ENCODE measurements at places on chromosomes 6 and 20. TPM values are rescaled to one million over a fixed set of nuclear protein-coding genes. Genes with fewer than 3 reads are reported as not detected.
A peak's percentile ranks its signal among the peaks of the same experiment; 100 is the strongest.

- DNase-seq: no peak
- H3K4me3 ChIP-seq: no peak overlapping the region
- no peak overlapping the region for H3K27ac ChIP-seq
These were observed 17.9 kb upstream of the ABRACL start for GRCh38 chr6:139010674-139011073.

DNA sequence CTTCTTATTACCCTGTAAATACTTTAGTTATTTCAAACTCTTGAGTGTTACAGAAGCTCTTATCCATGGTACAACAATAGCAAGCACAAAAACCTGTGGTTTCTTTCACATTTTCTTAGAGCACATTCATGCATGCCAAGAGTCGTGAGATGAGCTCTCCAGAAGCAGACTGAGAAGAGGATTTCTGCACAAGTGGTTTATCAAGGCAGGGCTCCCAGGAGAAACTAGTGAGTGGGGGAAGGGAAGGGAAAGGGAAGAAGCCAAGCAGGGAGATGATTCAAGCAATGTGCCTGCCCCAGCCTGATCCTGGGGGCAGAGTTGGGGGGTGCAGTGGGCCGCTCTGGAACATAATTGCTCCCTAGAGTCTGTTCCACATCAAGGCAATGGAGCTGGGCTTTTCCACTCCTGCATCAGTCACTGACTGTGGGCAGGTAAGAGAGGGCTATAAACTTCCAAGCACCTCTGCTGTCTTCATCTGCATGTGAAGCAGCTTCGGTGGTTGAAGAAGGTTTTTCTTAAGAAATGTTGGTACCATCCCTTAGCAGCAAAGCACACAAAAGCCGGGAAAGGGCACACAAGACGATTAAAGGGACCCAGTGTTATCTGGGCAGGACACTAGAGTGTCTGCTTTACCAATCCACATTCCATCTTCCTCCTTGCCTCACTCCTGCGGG is 152.1 kb downstream of the PLCB4 start:
- no peaks in the 10 kb centered on the region for H3K27me3 ChIP-seq
- no peak overlapping the region for H3K27ac ChIP-seq
- H3K4me1 ChIP-seq: peaks cover 11% of the 10 kb centered on the region
- no peak overlapping the region for H3K4me3 ChIP-seq
- no peaks in the 10 kb centered on the region for H3K36me3 ChIP-seq

GRCh38 chr6:13156381-13156780 is 172.0 kb downstream of the TBC1D7 start:
- H3K36me3 ChIP-seq: no peaks in the 10 kb centered on the region
- no peaks in the 10 kb centered on the region for H3K4me1 ChIP-seq
- no peak overlapping the region for H3K27ac ChIP-seq

- peak; percentile 0 for DNase-seq
- H3K4me1 ChIP-seq: no peaks in the 10 kb centered on the region
- no peak overlapping the region for H3K4me3 ChIP-seq
- H3K27me3 ChIP-seq: no peaks in the 10 kb centered on the region
These were observed 166.8 kb upstream of the GRIK2 start for GRCh38 chr6:101226677-101227135.

DNA sequence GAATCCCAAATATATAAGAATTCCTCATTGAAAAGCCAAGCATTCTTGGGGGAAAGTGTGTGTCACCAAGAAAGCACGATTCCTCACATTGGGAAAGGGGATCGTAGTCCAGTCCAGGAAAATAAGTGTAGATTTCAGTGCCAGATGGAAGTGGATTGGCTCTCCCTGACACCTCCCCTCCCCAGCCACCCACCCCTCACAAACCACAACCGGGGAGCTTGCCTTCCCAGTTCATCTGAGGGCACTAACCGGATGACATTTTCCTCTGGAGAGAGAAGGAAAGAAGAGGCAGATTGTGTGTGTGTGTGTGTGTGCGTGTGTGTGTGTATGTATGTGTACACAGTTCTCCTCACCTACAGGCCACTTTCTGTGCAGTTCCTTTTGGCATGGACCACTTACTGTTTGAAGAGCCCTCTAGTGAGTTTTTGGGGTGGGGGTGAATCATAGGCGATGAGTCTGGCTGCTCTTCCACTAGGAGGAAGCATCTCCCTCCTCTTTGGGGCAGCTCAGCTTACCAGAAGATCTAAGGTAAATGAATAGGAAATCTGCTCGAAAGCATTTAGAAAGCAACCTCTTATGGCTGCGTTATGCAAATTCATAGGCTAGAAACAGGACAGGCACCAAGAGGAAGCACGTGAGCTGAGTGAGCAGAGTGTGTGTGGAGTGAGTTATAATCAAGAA is 20.8 kb downstream of the DAAM2 start:
- peaks cover 24% of the 10 kb centered on the region for H3K4me1 ChIP-seq
- no peak overlapping the region for H3K4me3 ChIP-seq
- no peaks in the 10 kb centered on the region for H3K36me3 ChIP-seq
- DNase-seq: peak; percentile 93

- no peak overlapping the region for H3K4me3 ChIP-seq
- no peak overlapping the region for H3K27ac ChIP-seq
- H3K36me3 ChIP-seq: no peaks in the 10 kb centered on the region
- DNase-seq: no peak
These were observed 866.1 kb upstream of the ADGRB3 start for GRCh38 chr6:67768972-67769371.

DNA sequence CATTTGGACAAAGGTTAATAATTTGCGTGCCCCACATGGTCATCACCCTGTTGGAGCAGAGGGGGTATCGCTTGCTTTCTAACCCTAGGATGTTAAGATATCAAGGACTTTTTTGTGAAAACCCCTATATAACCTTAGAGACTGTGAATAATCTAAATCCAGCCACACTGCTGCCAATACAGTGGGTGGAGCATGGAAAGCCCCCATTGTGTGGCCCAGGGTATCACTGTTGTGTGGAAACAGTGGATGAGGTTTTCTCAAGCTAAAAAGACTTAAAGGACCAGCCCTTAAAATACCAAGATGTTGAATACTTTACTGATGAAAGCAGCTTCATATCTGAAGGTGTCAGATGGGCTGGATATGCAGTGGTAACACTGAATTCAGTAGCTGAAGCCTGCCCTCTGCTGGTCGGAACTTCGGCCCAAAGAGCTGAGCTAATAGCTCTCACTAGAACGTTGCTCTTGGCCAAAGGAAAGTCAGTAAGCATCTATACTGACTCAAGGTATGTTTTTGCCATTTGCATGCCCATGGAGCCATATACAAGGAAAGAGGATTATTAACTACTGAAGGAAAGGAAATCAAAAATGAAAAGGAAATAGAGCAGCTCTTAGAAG is 695.2 kb downstream of the PHF3 start:
- no peak overlapping the region for H3K27ac ChIP-seq
- H3K36me3 ChIP-seq: no peaks in the 10 kb centered on the region
- no peaks in the 10 kb centered on the region for H3K27me3 ChIP-seq
- peak; percentile 1 for DNase-seq
- no peaks in the 10 kb centered on the region for H3K4me1 ChIP-seq

- no peak overlapping the region for H3K4me3 ChIP-seq
- no peaks in the 10 kb centered on the region for H3K36me3 ChIP-seq
- no peak overlapping the region for H3K27ac ChIP-seq
- DNase-seq: no peak
- no peaks in the 10 kb centered on the region for H3K4me1 ChIP-seq
These were observed 13.1 kb upstream of the CDK19 start for GRCh38 chr6:110828396-110828795.

- H3K4me3 ChIP-seq: no peak overlapping the region
- H3K27me3 ChIP-seq: no peaks in the 10 kb centered on the region
- no peaks in the 10 kb centered on the region for H3K4me1 ChIP-seq
- no peak for DNase-seq
- H3K27ac ChIP-seq: no peak overlapping the region
These were observed 193.6 kb downstream of the NKAIN2 start for GRCh38 chr6:123997223-123997622.

GRCh38 chr6:1164600-1164999 is 147.3 kb upstream of the FOXQ1 start:
- no peaks in the 10 kb centered on the region for H3K4me1 ChIP-seq
- H3K27ac ChIP-seq: no peak overlapping the region
- DNase-seq: no peak
- H3K36me3 ChIP-seq: no peaks in the 10 kb centered on the region
- H3K27me3 ChIP-seq: no peaks in the 10 kb centered on the region

DNA sequence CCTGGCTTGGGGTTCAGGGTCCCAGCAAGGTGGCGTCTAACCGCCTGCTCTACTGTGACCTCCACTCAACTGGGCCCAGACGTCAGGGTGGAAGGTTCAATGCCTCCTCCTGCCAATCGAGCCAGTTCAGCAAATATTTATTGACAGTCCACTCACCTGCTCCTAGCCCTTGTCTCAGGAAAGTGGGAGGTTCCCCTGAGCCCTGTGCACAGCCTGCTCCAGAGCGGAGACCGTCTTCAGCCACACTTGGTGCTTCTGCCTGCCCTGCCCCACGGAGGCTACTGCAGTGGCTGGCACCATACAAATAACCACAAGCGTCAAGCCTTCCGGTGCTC is 6.1 kb downstream of the CCDC167 start:
- no peak overlapping the region for H3K27ac ChIP-seq
- H3K4me3 ChIP-seq: no peak overlapping the region
- H3K36me3 ChIP-seq: no peaks in the 10 kb centered on the region
- H3K4me1 ChIP-seq: peaks cover 13% of the 10 kb centered on the region
- no peaks in the 10 kb centered on the region for H3K27me3 ChIP-seq

DNA sequence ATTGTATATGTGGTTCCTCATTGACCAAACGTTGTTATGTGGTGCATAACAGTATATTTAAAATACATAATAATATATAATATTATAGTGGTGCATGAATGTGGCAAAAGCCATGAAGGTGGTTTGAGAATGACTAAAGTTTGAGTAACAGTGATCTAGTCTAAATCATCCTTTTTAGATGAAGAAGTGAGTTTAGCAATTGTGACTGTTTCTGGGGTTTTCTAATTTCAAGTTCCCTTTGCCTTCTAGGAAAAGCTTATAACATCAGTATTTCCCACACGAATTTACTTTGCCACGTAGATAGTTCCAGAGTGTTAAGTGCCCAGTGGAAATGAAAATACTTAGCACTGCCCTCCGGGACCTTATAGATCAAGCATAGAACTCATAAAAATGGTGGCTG is 40.9 kb downstream of the ARFGEF2 start:
- no peaks in the 10 kb centered on the region for H3K27me3 ChIP-seq
- H3K4me1 ChIP-seq: no peaks in the 10 kb centered on the region
- DNase-seq: no peak
- H3K4me3 ChIP-seq: no peak overlapping the region
- no peak overlapping the region for H3K27ac ChIP-seq
- H3K36me3 ChIP-seq: peaks cover 13% of the 10 kb centered on the region

DNA sequence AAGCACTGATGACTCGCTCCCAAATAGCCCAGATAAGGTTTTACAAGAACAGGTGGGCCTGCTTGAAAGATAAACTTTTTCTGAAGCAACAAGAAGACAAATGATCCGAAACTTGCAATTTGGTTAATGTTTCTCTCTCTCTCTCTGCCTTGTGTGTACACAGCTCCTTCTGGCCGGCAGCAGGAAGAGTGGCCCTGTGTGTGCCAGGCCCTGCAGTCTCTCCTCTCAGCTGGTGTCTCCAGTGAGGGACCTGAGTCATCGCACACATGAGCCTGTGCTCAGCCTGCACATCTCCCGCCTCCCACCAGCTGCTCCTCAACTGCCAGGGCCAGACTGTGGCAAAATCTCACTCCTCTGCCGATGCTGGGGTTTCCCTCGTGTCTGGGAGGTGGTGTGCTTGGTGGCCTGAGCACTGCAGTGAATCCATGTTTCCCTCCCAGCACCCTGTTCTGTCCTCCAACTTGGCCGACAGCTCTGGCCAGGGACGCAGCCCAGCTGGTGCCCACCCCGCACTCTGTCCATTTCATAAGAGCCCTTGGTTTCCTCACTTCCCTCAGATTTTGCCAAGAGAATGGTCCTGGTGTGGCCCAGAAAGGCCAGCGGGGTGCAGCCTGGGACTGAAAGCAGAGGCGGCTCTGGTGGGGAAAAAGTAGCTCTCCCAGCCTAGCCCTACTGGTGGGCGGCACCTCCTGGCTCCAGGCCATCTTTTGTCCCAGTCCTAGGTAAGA is 49.4 kb downstream of the ERMARD start:
- no peak overlapping the region for H3K27ac ChIP-seq
- H3K27me3 ChIP-seq: peaks cover 17% of the 10 kb centered on the region
- H3K4me3 ChIP-seq: no peak overlapping the region
- DNase-seq: peak; percentile 61
- H3K36me3 ChIP-seq: no peaks in the 10 kb centered on the region

The SRSF12 gene
- total RNA-seq: 7.0 TPM

The CASS4 gene
- total RNA-seq: 2.3 TPM

The LHFPL5 gene
- not detected for total RNA-seq

The SMLR1 gene
- total RNA-seq: not detected

The WFDC5 gene
- total RNA-seq: not detected

The GUCA1A gene
- 0.79 TPM for total RNA-seq

The PRND gene
- not detected for total RNA-seq

The VWA7 gene
- total RNA-seq: 0.54 TPM

The VTA1 gene
- total RNA-seq: 72.4 TPM

The FGD2 gene
- total RNA-seq: not detected
